ENCODE measurements at places on chromosomes 7 and 10. TPM values are rescaled to one million over a fixed set of nuclear protein-coding genes. Genes with fewer than 3 reads are reported as not detected.

DNA sequence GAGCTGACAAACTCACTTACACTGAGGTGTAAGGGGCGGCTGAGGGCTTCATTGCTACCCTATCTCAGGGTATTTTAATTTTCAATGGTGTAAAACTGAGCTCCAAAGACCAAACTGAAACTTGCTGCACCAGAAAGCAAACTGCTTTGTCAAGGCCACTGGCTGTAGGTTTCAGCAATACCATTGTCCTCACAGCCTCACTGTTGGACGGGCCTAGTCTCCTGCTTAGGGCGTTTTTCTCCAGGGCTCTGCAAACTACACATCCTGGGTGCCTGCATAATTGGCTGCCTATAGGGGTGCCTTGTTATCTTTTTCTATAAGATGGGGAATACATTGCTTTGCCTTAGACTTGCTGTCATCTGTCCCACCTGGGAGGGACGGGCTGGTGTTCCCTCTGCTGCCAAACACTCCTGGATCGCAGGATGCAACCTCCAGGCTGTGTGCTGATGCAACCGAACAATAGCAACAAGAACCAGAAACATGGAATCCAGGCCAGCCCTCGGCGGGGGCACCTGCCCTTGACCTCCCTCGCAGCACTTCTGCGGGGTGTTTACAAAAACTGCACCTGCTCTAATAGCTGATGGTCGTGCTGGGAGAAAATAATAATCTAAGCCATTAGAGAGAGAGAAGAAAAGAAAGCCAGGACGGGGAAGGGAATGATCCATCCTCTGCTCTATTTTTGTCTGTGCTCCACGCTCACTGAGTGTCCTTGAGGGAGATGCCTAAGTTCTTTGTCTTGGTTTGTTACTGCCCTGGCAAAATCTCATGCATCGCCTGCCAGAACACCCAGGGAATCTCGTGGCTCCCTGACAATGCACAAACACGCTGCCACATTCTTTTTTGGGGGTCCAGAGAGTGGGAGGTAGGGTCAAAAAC lies 104.5 kb downstream of the GALNT17 start:
- peak; percentile 33 for DNase-seq

DNA sequence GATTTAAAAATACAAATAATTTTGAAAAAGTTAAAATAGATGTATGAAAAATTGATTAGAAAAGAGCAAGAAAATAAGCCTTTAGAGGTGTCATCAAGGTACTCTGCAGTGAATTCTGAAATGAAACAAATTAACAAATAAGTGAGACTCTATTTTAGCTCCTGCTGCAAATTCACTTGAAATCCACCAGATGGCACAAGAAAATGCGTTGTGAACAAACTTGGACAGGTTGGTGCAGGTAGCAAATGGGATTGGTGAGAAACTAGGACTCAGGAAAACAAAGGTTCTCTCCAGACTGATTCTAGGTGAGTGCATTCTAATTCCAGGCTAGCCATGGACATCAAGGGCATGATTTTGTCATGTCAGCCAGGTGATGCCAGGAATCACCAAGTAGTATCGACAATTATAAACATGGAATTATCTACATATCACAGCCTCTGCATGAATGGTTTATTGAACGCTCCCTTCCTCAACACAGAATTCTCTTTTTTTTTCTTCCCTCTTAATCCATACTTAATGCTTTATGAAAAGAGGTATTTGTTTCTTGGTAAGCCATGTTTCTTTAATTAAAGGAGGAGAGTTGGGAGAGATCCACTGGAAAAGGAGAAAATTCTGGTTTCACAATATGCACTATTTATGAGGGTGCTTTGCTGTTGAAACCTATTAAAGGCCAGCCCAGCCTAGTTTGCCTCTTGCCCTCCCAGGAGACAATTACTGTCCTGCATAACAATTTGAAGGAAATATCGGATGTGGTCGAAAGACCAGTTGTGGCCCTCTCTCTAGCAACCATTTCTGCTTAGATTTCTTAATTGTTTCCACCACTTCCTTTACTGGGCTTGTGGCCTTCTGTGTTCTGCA lies 118.1 kb downstream of the ZNF365 start:
- DNase-seq: peak; percentile 31

GRCh38 chr10:89301232-89301631 lies 614 bp upstream of the IFIT2 start:
- peak; percentile 80 for DNase-seq

SVOPL gene
- not detected for polyA plus RNA-seq

TRIM4 gene
- 14.6 TPM for polyA plus RNA-seq

SLC16A12 gene
- 1.7 TPM for polyA plus RNA-seq

BICC1 gene
- polyA plus RNA-seq: 24.1 TPM

LRRTM3 gene
- 1.8 TPM for polyA plus RNA-seq
